Dermis lymphatic vessel endothelial cell (primary cell): ENCODE measurements at places on chromosomes 4 and X. TPM values are rescaled to one million over a fixed set of nuclear protein-coding genes. Genes with fewer than 3 reads are reported as not detected.

CLIC2 gene
- 11.3 and 27.2 TPM in 2 replicates for total RNA-seq

FMR1NB gene
- not detected in 2 replicates for total RNA-seq

GAGE1 gene
- not detected in 2 replicates for total RNA-seq

GAB3 gene
- total RNA-seq, result 12.0 and 14.4 TPM in 2 replicates

PAGE4 gene
- not detected in 2 replicates for total RNA-seq

MAP7D3 gene
- total RNA-seq, result 17.9 and 19.0 TPM in 2 replicates

CPLX1 gene
- 0.09 TPM in 1 of 2 replicates, not detected in the other for total RNA-seq

EMCN gene
- total RNA-seq, result 82.2 and 82.9 TPM in 2 replicates

GAGE13 gene
- not detected in 2 replicates for total RNA-seq

XAGE1A gene
- total RNA-seq, result not detected in 2 replicates

SUPT20HL2 gene
- not detected in 2 replicates for total RNA-seq

TIGD4 gene
- total RNA-seq, result under 0.01 and 0.09 TPM in 2 replicates

KIT gene
- 0.60 and 1.1 TPM in 2 replicates for total RNA-seq

CORIN gene
- under 0.01 TPM in 2 replicates for total RNA-seq

SPANXC gene
- total RNA-seq, result not detected in 2 replicates

PPARGC1A gene
- 0.34 and 0.76 TPM in 2 replicates for total RNA-seq

TEX13D gene
- not detected in 2 replicates for total RNA-seq

SLC10A4 gene
- total RNA-seq, result 0.09 and 0.11 TPM in 2 replicates

ELOVL6 gene
- total RNA-seq, result 0.87 and 1.8 TPM in 2 replicates

LNX1 gene
- 6.7 and 13.5 TPM in 2 replicates for total RNA-seq

GPR173 gene
- total RNA-seq, result 1.1 and 1.5 TPM in 2 replicates

NAP1L3 gene
- 0.76 and 2.1 TPM in 2 replicates for total RNA-seq

PRDM8 gene
- 2.4 and 2.7 TPM in 2 replicates for total RNA-seq

SH3D19 gene
- total RNA-seq, result 42.6 and 46.3 TPM in 2 replicates

NPY2R gene
- total RNA-seq, result not detected in 2 replicates

SPANXA1 gene
- total RNA-seq, result not detected in 2 replicates

MBNL3 gene
- 0.26 and 0.33 TPM in 2 replicates for total RNA-seq

FRMPD4 gene
- total RNA-seq, result under 0.01 TPM in 1 of 2 replicates, not detected in the other

FOXP3 gene
- total RNA-seq, result under 0.01 TPM in 1 of 2 replicates, not detected in the other

CXCL1 gene
- total RNA-seq, result 1.0 and 5.3 TPM in 2 replicates

MFAP3L gene
- total RNA-seq, result 4.0 and 32.6 TPM in 2 replicates

PNMA3 gene
- not detected in 2 replicates for total RNA-seq
